ENCODE measurements at places on chromosomes 2 and 18.

DNA sequence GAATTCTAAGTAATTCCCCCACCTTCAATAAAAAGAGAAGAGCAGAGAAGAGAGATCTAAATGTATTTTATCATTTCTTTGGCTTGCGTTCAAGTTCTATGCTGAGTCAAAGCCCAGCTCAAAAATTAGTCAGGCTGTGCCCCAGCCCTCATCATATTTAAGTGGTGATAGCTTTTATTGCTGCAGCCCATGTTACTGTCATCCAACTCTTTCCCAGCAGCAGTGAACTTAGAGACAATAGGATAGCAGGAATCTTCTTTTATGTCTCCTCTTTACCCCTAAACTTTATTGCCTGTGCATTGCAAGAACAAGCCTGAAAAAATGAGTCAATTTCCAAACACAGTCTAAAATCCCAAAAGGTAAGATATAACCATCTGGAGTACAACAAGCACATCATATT lies 1599.3 kb upstream of the PIK3C3 start:
- DNase-seq = no peak

GRCh38 chr2:200860092-200860795 lies 4.2 kb downstream of the CLK1 start:
- DNase-seq = no peak

DNA sequence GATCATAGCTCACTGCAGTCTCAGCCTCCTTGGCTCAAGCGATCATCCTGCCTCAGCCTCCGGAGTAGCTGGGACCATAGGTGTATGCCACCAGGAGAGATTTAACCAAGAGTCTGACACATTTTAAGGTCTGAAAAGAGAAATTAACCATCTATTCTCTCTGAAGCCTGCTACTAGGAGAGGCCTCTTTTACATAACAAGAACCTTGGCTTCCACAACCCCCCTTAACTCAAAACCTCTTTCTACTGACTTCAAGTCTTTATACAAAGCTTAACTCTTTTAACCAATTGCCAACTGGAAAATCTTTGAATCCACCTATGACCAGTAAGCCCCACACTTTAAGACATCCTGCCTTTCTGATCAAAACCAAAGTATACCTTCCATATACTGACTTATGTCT lies 279.9 kb upstream of the CELF4 start:
- DNase-seq = no peak

GRCh38 chr18:75169411-75169810 lies 39.5 kb downstream of the PTGR3 start:
- no peak for DNase-seq

- DNase-seq = no peak
Observed at GRCh38 chr2:238155051-238155760, 3.6 kb upstream of the ERFE start.

- DNase-seq = no peak
Observed at GRCh38 chr2:221493391-221493790, 78.7 kb downstream of the EPHA4 start.

DNA sequence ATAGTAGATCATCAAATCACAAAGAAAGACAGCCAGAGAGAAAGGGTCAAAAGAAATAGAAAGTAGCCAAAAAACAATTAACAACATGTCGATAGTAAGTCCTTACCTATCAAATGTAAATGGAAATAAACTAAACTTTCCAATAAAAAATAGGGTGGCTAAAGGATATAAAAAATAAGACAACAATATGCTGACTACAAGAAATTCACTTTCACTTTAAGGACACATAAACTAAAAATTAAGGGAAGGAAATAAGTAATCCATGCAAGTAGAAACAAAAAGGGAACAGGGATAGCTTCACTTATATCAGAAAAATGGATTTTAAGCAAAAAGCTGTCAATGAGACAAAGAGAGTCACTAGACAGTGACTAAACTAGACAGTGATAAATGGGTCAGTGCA lies 903.9 kb upstream of the ZEB2 start:
- DNase-seq = no peak

GRCh38 chr18:8303151-8303755 lies 306.0 kb upstream of the RAB12 start:
- no peak for DNase-seq

GRCh38 chr2:185484602-185485001 lies 254.0 kb upstream of the FSIP2 start:
- DNase-seq = no peak

DNA sequence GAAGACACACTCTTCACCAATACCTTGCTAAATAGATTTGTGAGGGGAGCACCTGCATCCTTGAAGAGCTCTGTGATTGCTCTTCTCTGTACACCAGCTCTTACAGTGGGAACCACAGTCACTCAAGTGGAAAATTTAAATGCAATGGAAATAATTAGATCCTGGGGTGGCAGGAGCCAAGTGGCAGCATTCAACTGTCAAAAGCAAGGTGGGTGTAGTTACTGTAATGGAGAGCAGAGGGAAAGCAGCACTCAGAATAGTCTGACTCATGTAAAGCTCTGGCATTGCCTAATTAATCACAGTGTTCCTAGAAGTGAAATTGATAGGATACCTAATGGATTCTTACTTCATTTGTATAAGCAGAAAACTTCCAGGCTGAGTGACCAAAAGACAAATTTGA lies 245.8 kb downstream of the KCNE4 start:
- DNase-seq = no peak

Data from stimulated activated CD4-positive, alpha-beta T cell treated with anti-CD3 and anti-CD28 coated beads, Interleukin-4, amount 100 ng/mL, for 1 hour (primary cell).